ENCODE measurements at places on chromosomes 11 and 22. TPM values are rescaled to one million over a fixed set of nuclear protein-coding genes. Genes with fewer than 3 reads are reported as not detected.

MOV10L1 gene
- polyA plus RNA-seq = 1.4 TPM

APOA1 gene
- polyA plus RNA-seq = 0.98 TPM

TRIM6 gene
- 3.7 TPM for polyA plus RNA-seq

NXPE4 gene
- polyA plus RNA-seq = not detected

GRCh38 chr11:65416841-65417701 lies 5.5 kb upstream of the NEAT1 start:
- DNase-seq = no peak

GRCh38 chr11:116257883-116258282 lies 514.9 kb downstream of the BUD13 start:
- no peak for DNase-seq

- no peak for DNase-seq
These were observed 960.6 kb downstream of the BRD1 start for GRCh38 chr22:48866906-48867681.
